Tibial nerve (tissue), 4 donors: ENCODE measurements at places on chromosomes 1 and 21.

GRCh38 chr21:44567481-44568171 is 5.9 kb upstream of the KRTAP10-4 start:
- DNase-seq = no peak

DNA sequence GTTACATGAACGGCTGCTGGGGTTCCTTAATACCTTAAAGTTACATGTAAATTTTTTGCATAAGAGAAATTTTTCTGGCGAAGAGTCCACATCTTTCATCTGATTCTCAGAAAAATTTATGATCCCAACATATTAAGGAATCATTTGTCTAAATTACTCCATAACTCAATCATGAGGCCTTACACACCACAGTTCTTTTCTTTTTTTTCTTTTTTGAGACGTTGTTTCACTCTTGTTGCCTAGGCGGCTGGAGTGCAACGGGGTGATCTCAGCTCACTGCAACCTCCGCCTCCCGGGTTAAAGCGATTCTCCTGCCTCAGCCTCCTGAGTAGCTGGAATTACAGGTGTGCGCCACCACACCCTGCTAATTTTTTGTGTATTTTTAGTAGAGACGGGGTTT is 2.1 kb upstream of the S100A11 start:
- no peak for DNase-seq

- no peak for DNase-seq
Observed at GRCh38 chr1:226983247-226983991, 43.3 kb downstream of the COQ8A start.

- DNase-seq = peak; percentile 16
Observed at GRCh38 chr21:35400233-35400939, 351.3 kb upstream of the RUNX1 start.

- DNase-seq = no peak
Observed at GRCh38 chr1:66503841-66504470, 30.0 kb upstream of the SGIP1 start.

DNA sequence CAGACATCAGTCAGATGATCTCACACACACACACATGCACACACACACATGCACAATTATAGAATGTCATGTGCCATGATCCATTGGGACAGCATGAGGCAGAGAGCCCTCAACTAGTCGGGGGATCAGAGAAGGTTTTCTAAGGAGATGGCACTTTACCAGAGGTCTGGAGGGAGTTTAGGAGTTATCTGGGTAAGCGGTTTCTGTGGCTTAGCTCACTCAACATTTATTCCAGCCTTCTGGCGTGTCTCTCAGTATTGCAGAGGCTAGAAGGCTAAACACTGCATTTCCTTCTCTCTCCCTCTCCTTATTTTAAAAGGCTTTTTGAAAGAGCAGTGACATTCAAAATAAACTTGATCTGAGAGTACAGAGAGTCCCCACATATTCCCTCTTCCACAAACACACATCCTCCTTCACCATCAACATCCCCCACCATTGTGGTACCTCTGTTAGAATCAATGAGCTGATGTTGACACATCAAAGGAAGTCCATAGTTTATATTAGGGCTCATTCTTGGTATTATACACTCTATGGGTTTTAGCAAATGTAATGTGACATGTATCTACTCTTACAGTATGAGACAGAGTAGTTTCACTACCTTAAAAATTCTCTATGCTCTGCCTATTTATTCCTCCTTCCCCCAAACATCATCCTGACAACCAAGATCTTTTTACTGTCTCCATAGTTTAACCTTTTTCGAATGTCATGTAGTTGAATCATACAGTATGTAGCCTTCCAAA is 9.0 kb upstream of the PLA2G2A start:
- no peak for DNase-seq

- no peak for DNase-seq
Observed at GRCh38 chr21:45224189-45224938, 63.3 kb downstream of the POFUT2 start.

DNA sequence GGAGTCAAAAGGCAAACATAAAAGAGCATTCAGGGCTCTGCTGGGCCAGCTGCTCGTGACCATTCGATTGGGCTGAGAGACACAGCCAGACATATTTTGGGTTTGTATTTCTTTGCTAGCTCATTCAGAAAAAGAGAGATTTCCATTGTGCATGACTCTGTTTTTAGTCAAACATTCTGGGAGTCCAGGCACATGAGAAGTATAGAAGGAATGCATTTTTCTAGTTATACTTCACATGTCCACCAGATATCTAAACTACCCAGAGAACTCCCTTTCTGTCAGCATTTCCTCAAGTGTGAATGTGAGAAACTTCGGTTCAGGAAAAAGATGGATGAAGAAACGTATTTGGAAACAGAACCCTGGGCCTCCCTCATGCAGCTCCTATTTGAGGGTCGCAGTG is 6.3 kb upstream of the KCNE1 start:
- no peak for DNase-seq
